B cell (primary cell): ENCODE measurements at places on chromosomes 11 and 22.

GRCh38 chr11:60762851-60763691 lies 6.4 kb downstream of the MS4A15 start:
- no peak overlapping the region for H3K27ac ChIP-seq
- H3K36me3 ChIP-seq = no peaks in the 10 kb centered on the region
- peak overlapping the region; percentile 10 for H3K4me3 ChIP-seq
- peaks cover 30% of the 10 kb centered on the region for H3K4me1 ChIP-seq
- H3K27me3 ChIP-seq = no peaks in the 10 kb centered on the region
- peak; percentile 80 for DNase-seq

GRCh38 chr22:38262051-38262795 lies 10.6 kb downstream of the TMEM184B start:
- H3K27me3 ChIP-seq = no peaks in the 10 kb centered on the region
- H3K36me3 ChIP-seq = no peaks in the 10 kb centered on the region
- no peak overlapping the region for H3K4me3 ChIP-seq
- H3K27ac ChIP-seq = no peak overlapping the region

GRCh38 chr22:35804421-35804820 lies 86.7 kb downstream of the APOL5 start:
- H3K4me1 ChIP-seq = no peaks in the 10 kb centered on the region
- H3K27ac ChIP-seq = no peak overlapping the region
- no peak for DNase-seq

- H3K4me3 ChIP-seq = no peak overlapping the region
- DNase-seq = no peak
- H3K4me1 ChIP-seq = peaks cover 11% of the 10 kb centered on the region
- no peak overlapping the region for H3K27ac ChIP-seq
- H3K36me3 ChIP-seq = no peaks in the 10 kb centered on the region
Measured at GRCh38 chr11:67499808-67500483, 5.2 kb downstream of the PITPNM1 start.

DNA sequence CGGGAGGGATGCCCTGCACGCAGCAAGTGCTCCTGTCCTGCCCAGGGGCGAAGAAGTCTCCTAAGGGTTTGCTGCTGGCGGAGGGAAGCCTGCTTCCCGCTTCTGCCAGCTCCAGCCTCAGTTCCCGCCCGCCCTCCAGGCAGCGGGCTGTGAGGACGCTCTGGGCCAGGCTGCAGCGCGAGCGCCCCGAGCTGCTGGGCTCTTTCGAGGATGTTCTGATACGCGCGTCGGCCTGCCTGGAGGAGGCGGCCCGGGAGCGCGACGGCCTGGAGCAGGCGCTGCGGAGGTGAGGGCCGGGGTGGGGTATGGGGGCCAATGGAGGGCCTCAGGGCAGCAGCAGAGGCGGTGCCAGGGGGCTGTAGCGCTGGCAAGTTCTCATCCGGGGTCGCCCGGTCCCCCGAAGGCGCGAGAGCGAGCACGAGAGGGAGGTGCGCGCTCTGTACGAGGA lies 2.2 kb downstream of the CRACR2B start:
- no peak for DNase-seq
- H3K27ac ChIP-seq = no peak overlapping the region
- peak overlapping the region; percentile 43 for H3K4me3 ChIP-seq
- no peaks in the 10 kb centered on the region for H3K36me3 ChIP-seq

GRCh38 chr22:22167791-22168189 lies 76.8 kb upstream of the VPREB1 start:
- H3K27ac ChIP-seq = peak overlapping the region; percentile 96
- H3K36me3 ChIP-seq = no peaks in the 10 kb centered on the region
- H3K4me1 ChIP-seq = peaks cover 85% of the 10 kb centered on the region
- peak overlapping the region; percentile 40 for H3K4me3 ChIP-seq
- DNase-seq = peak; percentile 95

GRCh38 chr11:57982776-57983175 lies 40.9 kb upstream of the OR9Q1 start:
- H3K27me3 ChIP-seq = no peaks in the 10 kb centered on the region
- no peaks in the 10 kb centered on the region for H3K36me3 ChIP-seq
- no peaks in the 10 kb centered on the region for H3K4me1 ChIP-seq
- DNase-seq = no peak
- H3K4me3 ChIP-seq = no peak overlapping the region

DNA sequence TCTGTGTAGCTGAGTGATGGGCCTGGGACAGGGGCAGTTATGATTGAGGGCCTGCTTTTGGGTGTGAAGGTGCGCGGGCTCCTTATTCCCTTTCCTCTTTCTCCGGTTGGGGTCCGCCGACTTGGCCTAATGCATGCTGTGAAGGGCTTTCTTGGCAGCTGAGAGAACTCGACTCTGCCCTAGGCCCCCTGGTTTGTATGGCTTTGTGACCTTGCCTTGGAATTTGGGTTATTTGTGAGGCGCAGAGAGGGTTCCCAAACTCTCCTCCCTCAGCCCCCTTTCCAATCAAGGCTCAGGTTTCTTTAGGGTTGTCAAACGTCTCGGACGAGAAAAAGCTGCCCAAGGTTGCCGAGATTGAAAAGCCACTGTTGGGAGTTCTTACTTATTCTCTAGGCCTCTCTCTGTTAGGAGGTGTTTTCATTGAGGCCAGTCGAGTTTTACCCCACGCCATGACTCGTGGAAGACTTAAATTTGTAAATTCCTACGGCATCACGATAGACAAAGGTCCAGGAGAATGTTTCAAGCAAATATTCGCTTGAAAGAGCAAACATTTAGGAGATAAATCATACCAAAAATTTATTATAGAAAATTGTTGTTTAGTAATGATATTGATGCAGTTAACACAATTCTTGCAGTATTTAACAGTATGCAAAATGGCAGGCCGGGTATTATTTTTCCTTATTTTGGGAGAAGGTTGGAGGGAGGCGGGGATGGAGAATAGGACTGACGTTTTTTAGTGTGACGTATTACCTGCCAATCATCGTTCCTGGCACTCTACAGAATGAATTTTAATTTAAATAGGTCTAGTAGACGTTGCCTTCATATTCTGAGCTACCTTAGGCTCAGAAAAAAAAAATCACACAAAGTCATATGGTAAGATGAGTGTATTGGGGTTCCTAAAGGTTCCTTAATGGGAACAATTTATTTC lies 689 bp downstream of the PDHX start:
- peak overlapping the region; percentile 85 for H3K27ac ChIP-seq
- no peaks in the 10 kb centered on the region for H3K36me3 ChIP-seq
- H3K4me3 ChIP-seq = peak overlapping the region; percentile 80
- peaks cover 18% of the 10 kb centered on the region for H3K4me1 ChIP-seq
- no peak for DNase-seq

GRCh38 chr11:41845066-41845465 lies 385.6 kb upstream of the LRRC4C start:
- no peaks in the 10 kb centered on the region for H3K27me3 ChIP-seq
- H3K4me3 ChIP-seq = no peak overlapping the region
- no peaks in the 10 kb centered on the region for H3K36me3 ChIP-seq
- H3K27ac ChIP-seq = no peak overlapping the region
- H3K4me1 ChIP-seq = no peaks in the 10 kb centered on the region

GRCh38 chr11:75562836-75563484 lies 907 bp downstream of the SERPINH1 start:
- no peaks in the 10 kb centered on the region for H3K36me3 ChIP-seq
- no peak for DNase-seq
- H3K27me3 ChIP-seq = no peaks in the 10 kb centered on the region
- H3K4me3 ChIP-seq = peak overlapping the region; percentile 84
- peaks cover 21% of the 10 kb centered on the region for H3K4me1 ChIP-seq

DNA sequence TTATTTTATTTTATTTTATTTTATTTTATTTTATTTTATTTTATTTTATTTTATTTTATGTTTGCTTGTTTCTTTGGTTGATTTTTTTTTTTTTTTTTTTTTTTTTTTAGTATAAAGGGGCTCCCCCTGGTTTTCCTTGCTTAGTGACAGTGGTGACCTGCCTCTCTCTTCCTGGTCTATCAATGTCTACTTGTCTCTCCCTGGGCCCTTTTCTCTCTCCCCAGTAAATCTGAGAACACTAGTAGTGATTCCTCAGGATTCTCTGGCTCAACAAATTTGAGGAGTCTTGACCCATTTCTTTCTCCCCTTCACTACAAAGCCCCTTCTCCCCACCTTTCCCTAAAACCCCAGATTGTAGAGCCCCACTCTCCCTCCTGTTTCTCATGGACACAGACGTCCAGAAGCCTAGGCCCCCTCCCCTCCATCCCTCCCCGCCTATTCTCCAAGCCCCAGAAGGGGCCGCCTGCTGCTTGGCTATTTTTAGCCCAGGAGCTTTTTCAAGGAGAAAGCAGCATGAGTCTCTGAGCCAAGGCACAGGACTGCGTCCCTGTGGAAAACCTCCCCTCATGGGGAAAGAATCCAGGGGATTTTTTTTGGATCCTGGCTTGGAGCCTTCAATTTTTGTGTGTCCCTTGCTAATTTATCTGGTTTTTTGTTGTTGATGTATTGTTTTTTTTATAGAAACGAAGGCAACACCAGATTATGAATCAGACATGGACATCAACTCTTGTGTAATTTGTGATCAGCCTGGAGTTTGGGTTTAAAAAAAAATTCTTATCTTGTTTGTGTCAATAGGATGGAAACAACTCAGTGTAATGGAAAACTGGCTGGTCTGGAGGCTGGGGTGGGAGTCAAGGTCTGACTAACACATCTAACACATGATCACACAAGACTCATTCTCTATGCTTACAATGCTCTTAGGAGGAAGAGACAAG lies 17.5 kb upstream of the ACCSL start:
- H3K36me3 ChIP-seq = no peaks in the 10 kb centered on the region
- H3K4me1 ChIP-seq = no peaks in the 10 kb centered on the region
- no peak overlapping the region for H3K4me3 ChIP-seq
